Stimulated activated CD4-positive, alpha-beta T cell treated with anti-CD3 and anti-CD28 coated beads, Interleukin-15, amount 100 ng/mL, for 1 hour (primary cell): ENCODE measurements at places on chromosomes 16 and 17.

DNA sequence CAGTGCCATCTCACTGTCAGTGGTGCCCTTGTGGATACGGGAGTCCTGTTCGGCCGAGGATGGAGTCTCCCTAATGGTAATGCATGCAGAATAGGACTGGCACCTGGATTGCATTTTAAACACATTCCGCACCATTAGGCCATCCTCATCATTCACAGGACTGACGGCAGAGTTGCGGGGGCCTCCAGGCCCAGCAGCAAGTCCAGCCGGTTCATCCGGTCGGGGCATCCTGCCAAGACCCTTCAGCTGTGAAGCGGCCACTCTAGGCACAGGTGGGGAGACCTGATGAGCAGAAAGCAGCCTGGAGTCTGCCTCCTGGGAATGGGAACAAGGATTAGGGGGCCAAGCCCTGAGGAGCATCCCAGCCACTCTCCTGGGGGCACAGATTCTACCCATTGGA is 90.3 kb upstream of the XYLT1 start:
- no peak for DNase-seq

- no peak for DNase-seq
Measured at GRCh38 chr17:20260268-20260667, 207.1 kb downstream of the LGALS9B start.

GRCh38 chr16:30113031-30113710 is at the start of gene GDPD3:
Gene GDPD3, minus strand, starts transcription at chr16:30113537. Its CDS starts 59 bp downstream, at chr16:30113478.
- DNase-seq = no peak

DNA sequence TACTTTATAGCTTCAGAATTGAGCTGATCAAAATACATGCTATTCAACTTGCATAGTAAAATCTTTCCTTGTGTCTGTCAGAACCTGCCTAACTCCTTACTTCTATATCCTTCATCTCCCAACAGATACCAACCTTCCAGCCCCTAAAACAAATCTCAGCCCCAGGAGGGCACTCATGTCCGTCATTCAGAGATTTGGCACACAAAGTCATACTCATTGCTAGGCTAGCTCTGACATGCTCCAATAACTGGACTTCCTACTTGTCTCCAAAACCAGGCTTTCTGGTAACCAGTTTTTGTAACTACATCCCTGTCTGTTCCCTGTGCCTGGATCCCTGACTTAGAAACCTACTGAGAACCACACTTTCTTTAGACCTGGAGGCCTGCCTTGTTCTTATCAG is 37.5 kb upstream of the DHX40 start:
- DNase-seq = no peak

- no peak for DNase-seq
Measured at GRCh38 chr16:12515746-12516145, 287.9 kb downstream of the CPPED1 start.

- no peak for DNase-seq
Measured at GRCh38 chr17:49162866-49163265, 30.3 kb downstream of the B4GALNT2 start.

DNA sequence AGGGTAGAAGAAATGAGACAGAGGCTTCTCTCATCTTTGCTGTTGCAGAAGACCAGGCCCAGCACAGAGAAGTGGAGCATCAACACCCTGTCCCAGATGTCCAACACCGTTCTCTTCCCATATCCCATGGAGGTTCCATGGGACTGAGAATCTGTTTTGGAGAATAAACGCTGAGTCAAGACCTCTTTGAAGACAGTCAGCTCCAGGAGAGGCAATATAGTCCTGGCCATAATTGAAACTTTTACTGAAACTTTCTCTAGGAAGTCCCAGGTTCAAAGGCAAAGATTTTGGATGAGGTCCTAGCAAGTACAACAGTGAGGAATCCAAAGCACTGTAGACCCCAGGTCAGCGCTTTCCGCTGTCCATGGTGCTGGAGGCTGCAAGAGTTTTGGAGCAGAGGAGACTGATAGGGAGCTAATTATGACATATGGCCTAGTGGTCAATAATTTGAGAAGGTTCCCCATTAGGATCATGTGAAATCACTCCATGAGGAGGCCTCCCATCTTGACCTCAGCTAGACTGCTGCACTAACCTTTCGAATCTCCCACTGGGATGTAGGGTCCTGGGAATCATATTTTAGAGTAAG is 36.0 kb downstream of the OSBPL7 start:
- DNase-seq = no peak

DNA sequence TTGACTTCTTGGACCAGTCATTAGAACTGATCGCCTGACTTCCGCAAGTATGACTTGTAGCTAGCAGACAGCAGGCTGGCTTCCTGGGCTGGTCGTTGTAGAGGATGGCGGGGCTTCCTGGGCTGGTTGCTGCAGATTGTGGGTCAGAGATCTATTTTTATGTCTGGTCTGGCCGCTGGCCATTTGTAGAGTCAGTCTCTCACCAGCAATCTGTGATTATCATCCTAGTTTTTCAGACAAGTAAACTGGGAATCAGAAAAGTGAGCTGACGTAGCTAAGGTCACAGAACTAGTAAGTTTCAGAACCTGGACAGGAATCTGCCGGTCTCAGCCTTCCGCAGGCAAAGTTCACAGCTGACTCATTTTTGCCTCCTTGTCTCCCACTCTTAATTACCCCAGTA is 19.1 kb downstream of the GPR142 start:
- DNase-seq = no peak

DNA sequence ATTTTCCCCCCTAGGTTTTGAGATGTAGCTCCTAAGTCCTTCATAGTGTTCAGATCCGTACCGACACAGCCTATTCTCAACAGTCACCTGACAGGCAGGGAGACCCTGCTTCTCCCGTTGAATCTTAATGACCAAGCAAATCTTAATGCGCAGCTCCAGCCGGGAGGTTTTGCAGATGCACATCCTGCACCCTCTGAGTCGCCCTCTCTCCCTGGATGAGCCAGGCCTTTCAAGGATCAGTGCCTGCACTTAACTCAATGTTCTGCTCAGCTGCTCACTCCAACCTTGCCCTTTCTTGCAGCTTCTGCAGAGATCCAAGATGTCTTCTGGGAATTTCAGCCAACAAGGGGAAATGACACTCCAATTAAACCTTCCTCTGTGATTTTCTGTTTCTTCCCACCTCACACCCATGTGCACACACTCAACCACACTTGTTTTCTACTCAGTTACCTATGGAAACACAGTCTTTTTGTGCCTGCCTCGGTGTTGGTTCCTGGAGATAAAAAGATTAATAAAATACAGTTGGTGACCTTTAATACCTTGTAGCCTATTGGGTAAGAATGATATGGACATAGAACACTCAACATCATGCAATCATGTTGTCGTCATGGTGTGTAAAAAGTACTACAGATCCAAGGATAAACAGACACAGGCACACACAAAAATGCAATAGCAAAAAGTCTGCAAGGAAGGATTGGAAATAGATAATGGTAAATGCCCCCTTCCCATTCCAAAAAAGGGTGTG is 76.9 kb upstream of the DYNLRB2 start:
- no peak for DNase-seq

- no peak for DNase-seq
Measured at GRCh38 chr16:81469710-81470535, 25.3 kb downstream of the CMIP start.

GRCh38 chr17:21200590-21201297 is 13.2 kb downstream of the TMEM11 start:
- DNase-seq = no peak

DNA sequence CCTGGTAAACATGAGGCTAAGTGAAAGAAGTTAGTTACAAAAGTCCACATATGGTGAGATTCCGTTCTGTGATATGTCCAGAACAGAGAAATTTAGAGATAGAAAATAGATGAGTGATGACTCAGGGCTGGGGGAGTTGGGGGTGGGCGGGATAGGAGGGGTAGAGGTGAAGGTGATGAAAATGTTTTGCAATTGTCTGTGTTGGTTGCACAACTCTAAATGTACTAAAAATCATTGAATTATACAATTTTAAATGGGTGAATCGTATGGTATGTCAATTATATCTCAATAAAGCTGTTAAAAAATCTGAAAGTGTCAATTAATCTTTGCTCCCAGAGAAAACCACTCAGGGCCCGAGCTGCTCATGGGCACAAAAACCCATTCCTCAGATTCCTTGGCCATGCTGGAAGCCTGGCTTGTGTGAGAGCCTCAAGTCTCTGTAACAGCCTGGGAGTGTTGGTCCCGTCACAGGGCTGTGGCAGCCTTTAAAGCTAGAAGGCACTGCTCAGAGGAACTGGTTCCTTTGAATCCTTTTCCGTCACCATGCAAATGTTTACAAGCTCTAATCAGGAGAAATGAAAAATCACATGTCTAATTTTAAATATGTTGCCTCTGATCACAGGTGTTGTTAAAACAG is 225.3 kb downstream of the WWOX start:
- DNase-seq = no peak

DNA sequence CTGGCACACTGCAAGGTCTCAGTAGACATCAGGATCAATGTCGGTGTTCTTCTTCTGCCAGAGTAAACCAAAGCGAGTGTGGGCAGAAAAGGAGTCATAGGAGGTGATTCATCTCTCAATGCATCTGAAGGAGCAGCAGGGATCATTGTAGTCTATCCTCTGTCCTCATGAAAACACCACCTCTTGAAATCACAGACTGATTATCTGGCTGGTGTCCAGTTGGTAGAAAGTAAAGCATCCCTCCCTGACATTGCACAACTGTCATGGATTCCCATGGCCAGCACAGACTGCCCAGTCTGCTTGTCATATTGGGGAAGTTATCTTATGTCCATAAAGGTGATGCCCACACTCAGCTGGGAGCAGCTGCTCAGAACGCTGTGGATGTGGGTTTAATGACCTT is 74.1 kb downstream of the ABCC12 start:
- no peak for DNase-seq

DNA sequence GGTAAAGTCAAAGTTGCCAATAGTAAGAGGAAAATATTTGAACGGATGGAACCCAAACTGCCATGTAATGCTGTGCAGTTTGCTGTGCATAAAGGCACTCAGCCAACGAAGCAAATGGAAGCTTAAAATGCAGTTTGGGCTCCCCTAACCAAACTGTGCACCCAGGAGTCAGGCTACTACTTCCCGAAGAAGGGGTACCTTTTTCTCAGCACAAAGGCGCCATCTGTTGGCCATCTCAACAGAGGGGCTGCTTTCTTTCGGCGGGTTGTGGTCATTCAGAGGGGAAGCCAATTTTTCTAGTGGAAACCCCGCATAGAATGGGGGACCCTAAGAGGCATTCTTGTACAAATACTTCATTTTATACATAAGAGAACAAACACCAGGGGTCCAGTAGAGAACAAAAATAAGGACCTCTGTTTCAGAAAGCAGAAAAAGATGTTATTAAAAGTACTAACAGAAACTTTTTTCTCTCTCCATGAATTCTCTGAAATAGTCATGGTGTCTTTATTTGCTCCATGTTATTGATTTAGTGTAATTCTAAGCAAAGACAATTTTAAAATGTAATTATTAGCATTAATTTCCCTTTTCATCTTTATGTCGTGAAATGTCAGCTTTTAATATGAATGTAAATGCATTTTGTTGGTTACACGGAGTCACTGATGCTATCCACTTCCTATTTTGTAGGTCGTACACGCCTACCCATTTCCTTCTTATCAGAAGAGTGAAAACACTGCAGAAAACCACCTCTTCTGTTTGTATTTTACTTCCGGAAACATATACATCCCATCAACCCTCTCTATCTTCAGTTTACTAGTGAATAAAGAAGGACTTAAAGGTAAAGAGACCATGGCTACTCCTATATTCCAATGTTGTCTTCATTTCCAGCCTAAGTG is 453.3 kb downstream of the KCNJ2 start:
- DNase-seq = no peak

DNA sequence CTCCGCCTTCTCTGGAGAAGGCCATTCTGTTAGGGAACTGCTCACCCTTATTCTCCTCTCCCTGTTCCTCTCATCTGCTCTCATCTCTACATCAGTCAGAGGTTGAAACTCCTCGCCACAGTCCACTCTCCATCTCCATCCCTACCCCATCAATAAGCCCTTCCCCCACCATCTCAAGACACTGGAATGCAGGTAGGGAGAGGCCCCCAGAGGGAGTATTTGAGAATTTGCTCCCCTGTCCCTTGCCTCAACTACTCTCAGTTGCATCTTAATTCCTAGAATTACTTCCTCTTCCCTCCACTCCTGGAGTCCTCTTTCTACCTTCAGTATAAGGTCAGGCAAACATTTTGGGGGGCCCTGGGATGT is 2.0 kb upstream of the AATF start:
- DNase-seq = no peak

DNA sequence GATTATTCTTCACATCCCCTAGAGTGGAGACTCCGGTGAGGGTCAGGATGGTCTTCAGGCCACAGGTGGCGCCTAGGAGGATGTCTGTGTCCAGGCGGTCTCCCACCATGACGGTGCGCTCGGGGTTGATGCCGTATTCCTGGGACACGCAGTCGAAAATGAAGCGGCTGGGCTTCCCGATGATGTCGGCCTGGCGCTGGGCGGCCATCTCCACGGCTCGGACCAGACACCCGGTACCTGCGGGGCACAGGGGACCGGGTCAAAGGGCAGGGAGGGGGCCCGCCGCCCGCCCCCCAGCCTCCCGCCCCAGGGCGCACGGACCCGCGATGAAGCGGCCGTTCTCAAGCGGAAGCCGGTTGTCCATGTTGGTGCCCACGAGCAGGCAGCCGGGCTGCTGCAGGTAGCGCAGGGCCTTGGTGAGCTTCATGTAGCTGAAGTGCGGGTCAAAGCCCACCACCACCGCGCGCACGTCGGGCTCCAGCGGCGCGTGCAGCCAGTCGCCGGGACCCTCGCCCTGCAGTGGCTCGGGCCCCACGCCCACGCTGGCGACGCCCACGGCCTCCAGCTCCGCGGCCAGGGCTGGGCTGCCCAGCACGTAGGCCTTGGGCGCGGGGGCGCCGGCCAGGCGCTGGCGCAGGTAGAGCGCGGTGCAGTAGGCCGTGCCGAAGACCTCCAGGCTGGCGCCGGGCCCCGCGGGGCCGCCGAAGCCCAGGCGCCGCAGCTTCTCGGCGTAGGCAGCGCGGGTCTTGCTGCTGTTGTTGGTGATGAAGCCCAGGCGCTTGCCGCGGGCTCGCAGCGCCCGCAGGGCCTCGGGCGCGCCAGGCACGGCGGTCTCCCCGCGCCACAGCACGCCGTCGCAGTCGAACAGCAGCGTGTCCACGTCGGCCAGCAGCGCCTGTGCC is 572 bp downstream of the PGP start:
- no peak for DNase-seq

DNA sequence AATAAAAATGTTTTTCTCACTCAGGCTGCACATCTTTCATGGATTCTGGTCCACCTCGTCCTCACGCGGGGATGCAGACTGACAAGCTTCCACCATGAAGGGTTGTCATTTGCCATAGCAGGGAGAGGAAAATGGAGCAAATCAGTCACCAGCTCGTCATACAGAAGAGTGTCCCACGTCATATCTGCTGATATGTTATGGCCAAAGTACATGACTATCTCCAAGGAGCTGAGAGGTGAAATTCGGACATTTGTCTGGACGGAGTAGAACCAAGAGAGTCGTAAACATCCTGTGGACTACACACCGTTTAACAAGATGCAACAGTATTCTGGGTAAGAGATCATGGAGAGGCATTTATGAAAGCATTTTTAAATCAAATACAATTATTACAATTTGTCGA is 75.3 kb upstream of the MYOCD start:
- no peak for DNase-seq

- no peak for DNase-seq
Measured at GRCh38 chr17:11293480-11293879, 52.5 kb downstream of the SHISA6 start.
